ENCODE measurements at places on chromosomes 4 and X. TPM values are rescaled to one million over a fixed set of nuclear protein-coding genes. Genes with fewer than 3 reads are reported as not detected.

Gene IL15
- 0.82 TPM for total RNA-seq

Gene IL1RAPL1
- total RNA-seq, result 15.2 TPM

Gene MTTP
- 0.75 TPM for total RNA-seq

Gene DUX4
- not detected for total RNA-seq

Gene TMEM47
- 11.8 TPM for total RNA-seq

Gene XG
- total RNA-seq, result 1.3 TPM

Gene TMEM150C
- total RNA-seq, result 4.3 TPM

- H3K27me3 ChIP-seq, result no peaks in the 10 kb centered on the region
- no peak overlapping the region for H3K27ac ChIP-seq
- no peak overlapping the region for H3K4me3 ChIP-seq
- H3K4me1 ChIP-seq, result no peaks in the 10 kb centered on the region
- no peaks in the 10 kb centered on the region for H3K36me3 ChIP-seq
- DNase-seq, result no peak
Observed at GRCh38 chr4:65561164-65561563, 109.1 kb downstream of the EPHA5 start.

DNA sequence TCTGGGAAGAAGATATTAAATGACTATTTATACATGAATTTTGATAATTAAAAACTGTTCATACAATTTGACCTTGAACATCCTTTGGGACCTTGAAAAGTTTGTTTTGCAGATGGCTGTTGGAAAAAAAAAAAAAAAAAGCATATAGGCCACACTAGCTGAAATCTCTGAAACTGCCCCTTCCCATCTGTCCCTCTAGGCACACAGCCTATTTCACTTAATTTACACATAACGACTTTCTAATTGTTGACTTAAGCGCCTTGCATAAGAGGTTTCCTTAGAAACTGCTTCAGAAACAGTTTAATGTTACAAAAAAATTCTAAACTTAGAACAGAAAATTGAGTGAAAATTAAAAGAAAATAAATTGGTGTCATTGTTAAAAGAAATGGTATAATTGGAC is 131.0 kb downstream of the COX18 start:
- DNase-seq, result no peak
- no peaks in the 10 kb centered on the region for H3K27me3 ChIP-seq
- H3K27ac ChIP-seq, result no peak overlapping the region
- H3K36me3 ChIP-seq, result no peaks in the 10 kb centered on the region

- no peak overlapping the region for H3K4me3 ChIP-seq
- H3K4me1 ChIP-seq, result peaks cover 10% of the 10 kb centered on the region
- peaks cover 5% of the 10 kb centered on the region for H3K36me3 ChIP-seq
Observed at GRCh38 chr4:169399976-169400767, 129.4 kb upstream of the SH3RF1 start.

DNA sequence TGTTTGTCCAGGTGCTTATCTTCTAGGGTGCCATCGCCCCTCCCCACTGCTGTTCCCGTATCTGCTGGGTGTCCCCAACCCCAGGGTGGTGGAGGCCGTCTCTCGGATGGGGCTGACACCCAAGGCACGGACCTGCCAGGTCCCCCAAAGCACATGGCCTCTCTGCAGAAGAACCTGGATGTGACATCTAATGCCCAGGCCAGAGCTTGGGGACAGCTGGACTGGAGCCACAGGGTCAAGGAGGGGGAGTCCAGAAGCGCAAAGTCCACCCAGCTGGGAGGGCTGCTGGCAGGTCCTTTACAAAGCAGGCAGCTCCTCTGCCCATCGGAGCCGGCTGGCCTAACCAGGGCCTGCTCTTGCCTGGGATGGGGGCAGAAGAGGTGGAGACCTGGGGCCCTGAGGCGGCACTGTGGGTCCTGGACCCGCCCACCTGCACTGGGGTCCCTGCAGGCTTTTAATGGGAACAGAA is 751 bp upstream of the DOK7 start:
- H3K4me1 ChIP-seq, result peaks cover 18% of the 10 kb centered on the region
- H3K4me3 ChIP-seq, result peak overlapping the region; percentile 55
- H3K36me3 ChIP-seq, result peaks cover 4% of the 10 kb centered on the region
- DNase-seq, result no peak
- H3K27ac ChIP-seq, result peak overlapping the region; percentile 89

GRCh38 chr4:152045807-152046571 is 285.2 kb upstream of the GATB start:
- peak overlapping the region; percentile 56 for H3K4me3 ChIP-seq
- H3K27me3 ChIP-seq, result no peaks in the 10 kb centered on the region
- H3K36me3 ChIP-seq, result no peaks in the 10 kb centered on the region
- peak overlapping the region; percentile 88 for H3K27ac ChIP-seq

- H3K4me1 ChIP-seq, result no peaks in the 10 kb centered on the region
- peaks cover 1% of the 10 kb centered on the region for H3K27me3 ChIP-seq
- no peaks in the 10 kb centered on the region for H3K36me3 ChIP-seq
- no peak for DNase-seq
- H3K27ac ChIP-seq, result no peak overlapping the region
Observed at GRCh38 chr4:24611575-24611974, 27.2 kb upstream of the DHX15 start.

DNA sequence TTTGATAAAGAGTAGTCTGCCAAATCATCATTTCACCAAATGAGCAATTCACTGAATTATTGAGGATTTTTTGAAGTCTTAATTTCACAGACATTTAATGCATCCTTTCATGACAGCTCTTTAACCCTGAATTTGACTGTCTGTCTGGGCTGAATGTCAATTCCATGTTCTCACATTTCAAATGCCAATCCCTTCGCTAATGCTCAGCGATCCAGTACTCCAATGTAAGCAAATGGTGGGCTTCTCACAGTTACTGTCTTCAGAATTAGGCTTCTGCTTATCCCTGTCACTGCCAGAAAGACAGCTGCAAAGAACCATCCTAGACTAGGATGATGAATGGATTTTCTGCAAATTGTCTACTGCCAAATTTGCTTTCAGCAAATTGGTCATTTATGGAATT is 36.2 kb upstream of the USP38 start:
- no peak for DNase-seq
- no peaks in the 10 kb centered on the region for H3K27me3 ChIP-seq
- no peak overlapping the region for H3K27ac ChIP-seq

DNA sequence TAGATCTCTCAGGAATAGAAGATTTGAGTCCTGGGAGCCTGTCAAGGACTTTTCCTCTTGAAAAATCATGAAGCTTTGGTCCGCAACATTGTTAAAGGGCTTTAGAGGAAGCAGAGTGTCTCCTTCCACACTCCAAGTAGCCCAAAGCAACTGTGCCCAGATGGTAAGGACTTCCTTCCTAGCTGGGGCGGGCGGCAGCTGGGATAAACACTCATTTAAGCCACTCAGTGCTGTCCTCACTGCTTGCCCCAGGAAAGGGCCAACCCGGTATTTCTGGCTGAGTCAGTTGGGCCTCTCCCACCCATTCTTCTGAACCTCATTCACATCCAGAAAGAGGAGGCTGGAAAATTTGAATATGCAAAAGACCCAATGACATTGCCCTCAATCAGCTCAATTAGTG is 144.3 kb downstream of the CHIC2 start:
- peaks cover 6% of the 10 kb centered on the region for H3K27me3 ChIP-seq
- no peaks in the 10 kb centered on the region for H3K36me3 ChIP-seq
- H3K4me1 ChIP-seq, result peaks cover 12% of the 10 kb centered on the region
- no peak for DNase-seq
- no peak overlapping the region for H3K27ac ChIP-seq
- no peak overlapping the region for H3K4me3 ChIP-seq

DNA sequence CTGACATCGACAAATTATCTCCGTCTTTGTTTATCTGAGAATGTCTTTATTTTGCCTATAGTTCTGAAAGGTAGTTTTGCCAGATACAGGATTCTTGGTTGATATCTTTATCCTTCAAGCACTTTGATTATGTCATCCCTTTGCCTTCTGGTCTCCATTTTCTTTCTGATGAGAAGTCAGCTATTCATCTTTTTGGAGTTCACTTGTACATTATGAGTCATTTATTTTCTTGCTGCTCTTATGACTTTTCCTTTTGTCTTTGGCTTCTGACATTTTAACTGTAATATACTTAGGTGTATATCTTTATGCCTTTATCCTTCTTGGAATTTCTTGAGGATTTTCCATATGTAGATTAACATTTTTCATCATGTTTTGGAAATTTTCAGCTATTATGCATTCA is 51.4 kb downstream of the SHROOM4 start:
- no peak overlapping the region for H3K27ac ChIP-seq
- no peaks in the 10 kb centered on the region for H3K36me3 ChIP-seq
- DNase-seq, result no peak
- no peaks in the 10 kb centered on the region for H3K27me3 ChIP-seq

DNA sequence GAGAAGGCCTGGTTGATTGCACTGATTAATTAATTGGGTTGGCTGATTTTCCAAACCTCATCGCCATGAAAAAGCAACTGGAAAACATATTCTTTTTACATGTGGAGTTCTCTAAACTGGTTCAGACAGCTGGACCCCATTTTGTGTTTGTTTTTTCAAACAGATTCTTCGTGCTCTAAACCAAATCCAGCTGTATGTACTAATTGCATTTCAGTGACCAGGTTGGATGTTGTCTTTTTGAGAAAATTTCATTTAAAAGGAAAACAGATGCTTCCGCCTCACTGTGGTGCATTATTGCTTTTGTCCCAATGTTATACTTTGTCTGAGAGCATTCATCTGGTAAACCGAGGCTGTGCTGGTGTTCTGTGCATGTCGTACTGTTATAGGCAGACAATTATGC is 67.8 kb upstream of the LNX1 start:
- no peak overlapping the region for H3K27ac ChIP-seq
- H3K4me1 ChIP-seq, result peaks cover 16% of the 10 kb centered on the region
- no peak for DNase-seq
- no peaks in the 10 kb centered on the region for H3K27me3 ChIP-seq
- no peaks in the 10 kb centered on the region for H3K36me3 ChIP-seq

DNA sequence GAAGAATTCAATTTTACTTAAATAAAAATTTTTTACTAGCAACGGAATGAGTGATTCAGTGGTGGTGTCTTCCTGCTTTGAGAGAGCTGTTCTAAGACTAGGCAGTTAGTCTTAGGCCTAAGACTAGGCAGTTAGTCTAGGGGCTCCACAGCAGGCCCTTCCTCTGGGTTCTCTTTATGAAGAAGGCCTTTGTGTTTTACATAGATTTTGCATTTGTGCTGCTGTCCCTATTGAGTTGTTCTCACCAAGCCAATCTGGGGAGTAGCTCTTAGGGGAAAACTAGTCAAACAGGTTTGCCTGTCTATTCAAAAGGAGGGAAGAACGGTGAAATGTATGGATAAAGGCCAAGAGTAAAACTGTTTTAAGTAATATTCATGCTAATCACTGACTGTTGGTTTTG is 7.6 kb downstream of the UGT8 start:
- no peaks in the 10 kb centered on the region for H3K27me3 ChIP-seq
- H3K4me1 ChIP-seq, result no peaks in the 10 kb centered on the region
- no peak for DNase-seq

GRCh38 chr4:112277220-112277619 is 8.5 kb downstream of the TIFA start:
- H3K4me1 ChIP-seq, result peaks cover 27% of the 10 kb centered on the region
- H3K27ac ChIP-seq, result peak overlapping the region; percentile 47
- H3K4me3 ChIP-seq, result no peak overlapping the region

DNA sequence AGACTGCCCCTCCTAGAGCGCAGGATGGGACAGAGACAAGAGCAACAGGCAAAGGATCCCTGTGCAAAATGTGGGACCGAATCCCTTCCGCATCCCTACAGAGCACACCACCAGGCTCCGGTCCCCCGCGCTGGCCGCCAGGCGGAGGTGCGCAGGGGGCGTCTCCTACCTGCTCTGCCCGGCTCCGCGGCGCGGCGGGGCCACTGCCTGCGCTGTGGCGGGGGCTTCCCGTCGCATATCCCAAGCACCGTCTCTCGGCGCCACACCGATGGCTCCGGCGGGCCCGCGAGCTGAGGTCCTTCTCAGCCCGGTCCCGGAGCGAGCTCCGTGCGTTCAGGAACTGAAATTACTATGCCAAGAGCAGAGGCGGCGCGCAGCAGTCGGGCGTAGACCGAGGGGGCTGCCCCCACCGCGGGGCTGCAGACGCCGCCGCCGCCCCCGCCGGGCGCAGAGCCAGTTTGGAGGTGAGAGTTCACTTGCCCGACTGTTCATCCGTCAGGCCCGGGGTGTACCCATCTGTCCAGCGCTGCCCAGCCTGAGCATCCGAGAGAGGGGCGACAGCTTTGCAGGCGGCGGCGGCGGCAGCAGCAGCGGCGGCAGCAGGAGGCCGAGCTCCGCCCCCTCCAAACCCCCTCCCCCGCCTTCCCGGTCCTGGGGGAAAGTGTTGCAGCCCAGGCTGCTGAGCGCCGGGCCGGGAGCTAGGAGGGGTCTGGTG is at the start of gene GPRIN3:
GPRIN3 (minus strand) TSS at position 355 of the 715 bp plus-strand sequence. CDS start 57,690 bp downstream, outside the sequence.
- H3K27ac ChIP-seq, result no peak within 1 kb of the TSS
- peaks cover 16% of the 10 kb centered on the region for H3K27me3 ChIP-seq
- H3K4me3 ChIP-seq, result peak within 1 kb of the TSS; percentile 82
- peaks cover 20% of the 10 kb centered on the region for H3K4me1 ChIP-seq

- no peak for DNase-seq
- no peak overlapping the region for H3K27ac ChIP-seq
- H3K27me3 ChIP-seq, result peaks cover 2% of the 10 kb centered on the region
- no peak overlapping the region for H3K4me3 ChIP-seq
- peaks cover 58% of the 10 kb centered on the region for H3K4me1 ChIP-seq
- H3K36me3 ChIP-seq, result no peaks in the 10 kb centered on the region
Observed at GRCh38 chr4:104489731-104490095, 5.0 kb downstream of the CXXC4 start.

DNA sequence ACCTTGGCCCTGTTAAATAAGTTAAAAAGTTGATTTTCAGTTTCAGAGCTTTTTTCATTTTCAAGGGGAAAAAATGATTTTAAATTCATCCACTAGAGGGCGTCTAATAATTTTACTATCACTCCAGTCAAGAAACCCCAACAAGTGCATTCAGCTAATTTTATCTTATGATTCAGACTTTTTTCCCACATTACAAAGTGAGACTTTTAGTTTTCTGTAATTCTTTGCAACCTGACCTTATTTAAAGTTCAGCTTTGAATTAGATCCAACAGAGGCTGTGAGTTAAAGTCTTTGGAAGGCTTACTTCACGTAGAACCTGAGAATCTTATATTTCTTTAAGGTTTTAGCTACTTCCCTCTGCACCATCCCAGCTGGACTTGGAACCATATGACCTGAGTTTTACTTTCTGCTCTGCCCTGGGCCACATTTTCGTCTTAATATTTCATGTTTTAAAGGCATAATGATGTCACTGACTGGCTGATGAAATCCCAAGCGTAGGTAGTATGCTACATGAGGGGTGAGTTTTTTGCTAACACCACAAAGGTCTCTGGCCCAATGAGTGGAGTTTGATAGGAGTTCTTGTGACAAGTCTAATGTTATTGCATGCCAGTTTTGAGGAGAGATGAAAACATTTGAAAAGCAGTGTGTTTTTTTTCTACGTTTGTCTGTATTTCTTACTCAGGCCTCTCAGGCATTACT is 7.2 kb downstream of the GNRHR start:
- no peaks in the 10 kb centered on the region for H3K4me1 ChIP-seq
- no peaks in the 10 kb centered on the region for H3K27me3 ChIP-seq
- H3K4me3 ChIP-seq, result no peak overlapping the region

DNA sequence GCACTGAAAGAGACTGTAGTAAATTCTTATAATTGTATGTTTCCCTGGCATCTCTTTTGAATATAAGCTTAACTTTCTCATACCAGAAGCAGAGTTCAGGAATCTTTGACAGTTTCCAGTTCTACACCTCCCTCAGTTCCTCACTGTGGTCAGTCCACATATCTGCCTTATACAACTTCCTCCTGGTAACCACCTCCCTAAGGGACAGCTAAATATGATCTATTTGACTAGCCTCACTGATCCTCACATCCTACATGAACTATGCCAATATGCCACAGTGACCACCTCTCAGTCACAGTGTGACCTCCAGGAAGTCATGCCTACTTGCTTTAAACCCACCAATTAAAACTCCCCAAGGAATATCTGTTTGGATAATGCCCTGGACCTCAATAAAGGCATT is 51.6 kb upstream of the HDAC8 start:
- no peaks in the 10 kb centered on the region for H3K27me3 ChIP-seq
- no peaks in the 10 kb centered on the region for H3K4me1 ChIP-seq
- no peak for DNase-seq
- H3K36me3 ChIP-seq, result peaks cover 13% of the 10 kb centered on the region
- H3K4me3 ChIP-seq, result no peak overlapping the region
- no peak overlapping the region for H3K27ac ChIP-seq

Measured in mesothelial cell of epicardium (in vitro differentiated cells).